ENCODE measurements at places on chromosomes 3 and 15.

GRCh38 chr3:20038699-20039465 lies 1.4 kb upstream of the KAT2B start:
- DNase-seq, result no peak

DNA sequence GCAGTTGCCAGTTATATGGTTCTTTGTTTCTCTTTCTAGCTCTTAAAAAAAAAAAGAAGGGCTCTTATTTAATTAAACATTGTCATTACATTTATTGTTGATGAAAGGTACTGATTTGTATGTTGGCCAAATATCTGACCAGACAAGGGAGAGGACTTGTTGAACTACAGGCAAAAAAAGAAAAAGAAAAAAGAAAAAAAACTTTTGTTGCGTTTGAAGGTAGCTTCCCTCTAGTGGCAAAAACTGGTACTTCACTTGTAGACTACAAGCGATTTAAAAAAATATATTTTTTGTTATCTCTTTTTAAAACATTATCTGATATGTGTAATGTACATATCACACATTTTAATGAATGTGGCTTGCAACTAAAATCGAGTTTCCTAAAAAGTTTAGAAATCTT lies 280.6 kb downstream of the ROBO2 start:
- DNase-seq, result no peak

DNA sequence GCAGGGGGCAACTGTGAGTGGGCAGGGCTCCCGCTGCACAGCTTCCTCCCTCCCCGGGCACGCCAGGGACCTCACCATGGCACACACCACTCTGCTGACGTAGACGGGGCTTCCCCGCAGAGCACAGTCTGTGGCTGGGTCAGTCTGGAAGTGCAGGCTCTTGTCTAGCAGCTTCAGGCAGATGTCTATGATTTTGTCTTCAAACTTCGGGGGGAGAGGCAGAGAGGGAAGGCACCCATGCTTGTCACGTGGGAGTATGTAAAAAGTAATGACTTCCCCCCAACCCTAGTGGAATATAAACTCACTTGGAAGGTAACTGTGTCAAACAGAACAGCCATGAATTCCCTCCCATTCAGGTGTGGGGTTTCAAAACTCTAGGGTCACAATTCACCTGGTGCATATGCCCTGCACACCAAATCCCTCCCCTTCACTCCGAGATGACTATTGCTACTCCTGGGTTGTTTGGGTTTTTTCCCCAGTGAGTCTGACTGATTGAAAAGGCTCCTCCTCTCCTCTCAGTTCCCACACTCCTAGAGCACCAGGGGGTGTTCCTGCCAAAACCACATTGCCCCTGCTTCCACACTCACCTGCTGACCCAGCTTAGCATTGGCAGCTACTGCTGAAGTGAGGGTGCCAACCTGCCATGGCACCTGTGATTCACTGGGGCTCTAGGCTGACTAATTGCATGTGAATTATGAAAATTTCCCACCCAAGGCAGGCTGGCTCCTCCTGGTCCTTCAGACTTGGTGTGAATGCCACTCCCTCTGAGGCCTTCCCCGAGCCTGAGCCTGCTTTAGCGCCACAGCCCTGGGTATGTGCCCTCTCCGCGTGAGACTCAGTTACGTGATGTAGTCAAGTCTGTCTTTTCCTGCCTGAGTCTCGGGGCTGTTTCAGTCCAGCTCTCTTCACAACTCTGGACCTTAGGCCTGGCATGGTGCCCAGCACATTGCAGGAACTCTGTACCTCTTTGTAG lies 13.0 kb downstream of the TGM5 start:
- no peak for DNase-seq

GRCh38 chr15:58738046-58738707 lies 11.3 kb downstream of the ADAM10 start:
- DNase-seq, result no peak

DNA sequence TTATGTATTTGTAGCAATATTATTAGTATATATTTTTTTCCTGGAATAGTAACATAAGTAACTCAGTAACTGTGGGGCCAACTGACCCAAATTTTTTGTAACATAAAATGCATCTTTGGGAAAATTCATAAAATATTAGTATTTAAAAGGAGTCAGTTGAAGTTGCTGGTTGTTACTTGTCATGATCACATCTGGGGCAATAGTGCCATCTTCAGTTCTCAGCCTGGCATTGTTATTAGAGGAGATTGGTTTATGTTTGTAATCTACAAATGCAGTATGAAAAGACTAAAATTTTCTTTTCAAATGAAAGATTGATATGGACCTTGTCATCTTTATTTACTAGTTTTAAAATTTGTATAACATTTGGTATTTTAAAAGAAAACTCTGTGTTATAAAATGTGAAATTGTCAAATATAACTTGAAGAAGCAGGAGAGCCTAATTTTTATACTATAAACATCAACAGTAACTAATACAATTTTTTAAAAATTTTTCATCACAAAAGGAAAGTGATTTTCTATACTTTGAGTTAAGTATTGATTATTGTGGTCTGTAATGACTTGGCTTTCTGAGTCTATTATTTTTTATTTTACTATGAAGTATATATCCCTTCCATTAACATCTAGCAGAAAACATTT lies 38.8 kb upstream of the MLF1 start:
- DNase-seq, result no peak

DNA sequence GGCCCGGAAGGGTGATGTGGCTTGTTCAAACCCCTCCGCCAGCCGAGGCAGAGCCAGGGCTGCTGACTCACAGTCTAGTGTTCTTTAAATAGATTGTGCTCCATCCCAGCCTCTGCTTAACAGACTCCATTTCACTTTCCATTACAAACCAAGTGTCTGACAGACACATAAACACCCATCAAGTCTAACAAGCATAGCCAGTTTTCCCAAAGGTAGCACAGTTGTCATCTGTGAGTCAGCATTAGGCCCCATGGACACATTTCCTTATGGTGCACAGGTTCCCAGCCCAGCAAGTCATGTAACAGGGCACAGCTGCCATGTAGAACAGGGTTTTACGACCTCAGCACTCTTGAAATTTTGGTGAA lies 109.9 kb upstream of the RAP2B start:
- DNase-seq, result no peak

DNA sequence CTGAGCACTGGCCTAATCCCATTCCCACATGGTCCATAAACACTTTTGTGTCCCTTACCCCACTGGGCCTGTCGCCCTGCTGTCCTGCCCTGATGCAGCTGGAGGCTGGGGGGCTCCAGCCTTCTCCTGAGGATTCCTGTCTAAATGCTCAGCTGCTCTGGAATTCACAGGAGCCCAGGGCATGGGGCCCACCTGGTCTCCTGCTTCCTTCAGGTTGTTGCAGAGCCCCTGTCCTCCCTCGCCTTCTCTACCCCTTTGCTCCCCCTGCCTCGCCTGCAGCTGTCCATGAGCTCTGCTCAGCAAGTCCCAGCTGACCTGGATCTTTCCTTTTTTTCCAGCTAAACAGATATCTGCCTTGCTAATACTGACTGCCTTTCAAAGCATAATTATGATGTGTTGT lies 286.9 kb downstream of the XXYLT1 start:
- no peak for DNase-seq

GRCh38 chr15:42547918-42548248 lies 710 bp downstream of the LRRC57 start:
- DNase-seq, result no peak

GRCh38 chr3:123745184-123745855 lies 138.8 kb downstream of the MYLK start:
- no peak for DNase-seq

DNA sequence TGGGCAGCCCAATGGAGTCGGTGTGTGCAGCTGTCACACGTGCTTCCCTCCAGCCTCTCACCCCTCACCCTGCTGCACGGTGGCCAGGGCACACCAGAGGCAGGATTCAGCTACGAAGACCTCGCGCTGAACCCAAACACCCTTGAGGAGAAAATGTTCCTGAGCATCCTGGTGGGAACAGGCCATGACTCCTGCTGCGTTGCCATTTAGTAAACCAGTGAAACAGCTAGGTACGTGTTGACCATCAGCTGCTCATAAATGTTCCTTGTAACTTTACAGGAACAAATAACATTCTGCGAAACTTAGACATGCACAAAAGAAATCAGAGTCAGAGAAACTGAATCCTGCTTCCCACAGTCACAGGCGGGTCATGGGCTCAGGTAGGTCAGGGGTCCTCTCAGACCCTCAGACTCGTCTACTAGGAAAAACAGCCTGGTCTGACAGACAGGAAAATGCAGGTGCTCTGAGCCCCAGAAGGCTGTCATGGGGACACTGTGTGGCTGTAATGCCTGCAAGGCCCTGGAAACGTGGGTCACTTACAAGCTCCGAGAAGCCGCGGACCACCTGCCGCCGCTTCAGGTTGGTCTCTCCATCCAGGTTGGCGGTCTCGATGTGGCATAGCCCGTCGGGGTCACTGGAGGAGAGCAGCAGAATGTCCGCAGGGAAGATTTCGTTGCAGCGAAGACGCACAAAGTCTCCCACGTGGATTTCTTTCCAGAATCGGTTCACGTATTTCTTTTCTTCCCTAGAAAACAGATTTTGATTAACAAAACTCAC lies 82.5 kb downstream of the ATP10A start:
- no peak for DNase-seq

GRCh38 chr3:111582120-111582474 lies 13.0 kb downstream of the ZBED2 start:
- no peak for DNase-seq

DNA sequence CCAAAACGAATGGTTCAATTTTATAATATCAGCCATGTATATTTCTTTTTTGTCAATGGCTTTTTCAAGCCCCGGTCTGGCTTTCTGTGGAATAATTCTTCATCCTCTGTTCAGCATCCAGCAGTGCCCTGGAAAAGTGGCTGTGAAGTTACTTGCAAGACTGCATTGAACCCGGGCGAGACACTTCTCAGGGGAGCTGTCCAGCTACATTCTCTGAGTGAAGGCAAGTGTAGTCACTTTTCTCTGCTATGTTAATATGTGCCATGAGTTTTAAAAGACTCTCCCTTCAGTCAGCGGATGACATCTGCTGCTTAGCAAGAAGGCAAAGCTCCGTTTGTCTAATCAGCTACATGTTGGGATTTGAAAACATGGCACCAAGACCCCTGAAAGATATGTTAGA lies 81.3 kb upstream of the RGMA start:
- DNase-seq, result no peak

- DNase-seq, result no peak
Observed at GRCh38 chr3:122055215-122055614, at the start of gene CD86. Gene CD86 (plus strand): TSS chr3:122055362. CDS start chr3:122055490, 128 bp downstream.

- no peak for DNase-seq
Observed at GRCh38 chr3:153856932-153857331, 264.3 kb upstream of the ARHGEF26 start.

DNA sequence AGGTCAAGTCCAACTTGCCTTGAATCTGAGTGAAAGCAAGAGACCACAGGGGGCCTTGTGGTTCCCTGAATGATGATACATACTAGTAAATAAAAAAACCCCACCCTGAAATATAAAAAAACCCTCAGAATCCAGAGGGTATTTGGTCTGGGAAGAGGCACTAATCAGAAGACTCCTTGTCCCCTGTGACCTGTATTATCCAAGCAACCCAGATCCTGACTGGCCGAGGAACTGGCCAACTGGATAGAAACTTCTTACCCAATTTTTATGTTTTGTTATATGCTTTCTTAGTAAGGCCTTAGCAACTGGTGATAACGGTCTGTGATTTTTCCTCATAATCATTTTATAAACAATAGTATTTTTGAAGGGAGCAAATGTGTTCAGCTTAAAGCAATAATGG lies 17.5 kb downstream of the ABI3BP start:
- no peak for DNase-seq

DNA sequence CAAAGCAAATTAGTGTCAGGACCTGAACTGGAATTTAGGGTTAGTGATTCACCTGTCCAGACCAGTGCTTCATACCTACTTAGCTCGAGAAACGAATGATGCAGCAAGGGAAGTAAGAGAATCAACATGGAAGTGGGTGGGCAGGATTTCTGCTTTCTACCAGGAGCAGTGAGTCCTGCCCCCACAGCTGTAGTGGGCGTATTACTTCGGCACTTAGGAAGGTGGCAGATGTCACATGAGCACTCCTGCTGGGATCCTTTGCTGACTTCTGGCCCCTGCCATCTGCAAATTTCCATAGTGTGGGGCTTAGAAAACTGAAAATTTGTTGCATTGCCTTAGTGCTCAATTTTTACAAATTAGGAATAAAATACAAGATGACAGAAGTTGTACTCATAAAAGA lies 31.2 kb downstream of the RYR3 start:
- no peak for DNase-seq

DNA sequence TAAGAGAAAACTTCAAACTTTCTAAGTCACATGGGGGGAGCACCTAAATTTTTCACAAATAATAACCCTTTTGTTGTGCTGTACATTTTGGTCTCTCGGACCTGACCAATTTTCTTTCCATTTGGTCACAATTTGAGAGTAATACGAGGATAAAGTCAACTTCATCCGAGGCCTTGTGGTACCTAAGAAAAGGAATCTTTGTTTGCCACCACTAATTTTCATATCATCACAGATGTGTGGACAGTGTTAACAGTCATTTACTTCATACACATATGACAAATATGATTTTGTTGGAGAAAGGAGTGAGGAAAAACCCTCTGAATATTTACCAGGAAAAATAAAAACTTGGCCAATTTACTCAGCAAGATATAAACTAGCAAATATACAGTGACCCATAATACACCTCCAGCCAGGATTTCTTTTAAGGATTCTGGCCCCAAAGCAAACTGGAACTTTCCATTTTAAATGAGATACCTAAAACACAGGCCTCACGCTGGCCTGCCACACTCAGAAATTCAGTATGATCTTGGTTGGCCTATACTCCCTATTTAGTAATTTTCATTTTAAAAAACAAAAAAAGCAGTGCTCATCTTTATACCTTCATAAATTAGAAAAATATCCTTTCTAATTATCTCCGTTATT lies 40.7 kb downstream of the VGLL4 start:
- DNase-seq, result no peak

GRCh38 chr3:100641471-100642032 lies 32.2 kb downstream of the ADGRG7 start:
- DNase-seq, result no peak

All from activated CD8-positive, alpha-beta memory T cell treated with anti-CD3 and anti-CD28 coated beads for 4 hours (primary cell).